ENCODE measurements at places on chromosomes 12 and 14.

DNA sequence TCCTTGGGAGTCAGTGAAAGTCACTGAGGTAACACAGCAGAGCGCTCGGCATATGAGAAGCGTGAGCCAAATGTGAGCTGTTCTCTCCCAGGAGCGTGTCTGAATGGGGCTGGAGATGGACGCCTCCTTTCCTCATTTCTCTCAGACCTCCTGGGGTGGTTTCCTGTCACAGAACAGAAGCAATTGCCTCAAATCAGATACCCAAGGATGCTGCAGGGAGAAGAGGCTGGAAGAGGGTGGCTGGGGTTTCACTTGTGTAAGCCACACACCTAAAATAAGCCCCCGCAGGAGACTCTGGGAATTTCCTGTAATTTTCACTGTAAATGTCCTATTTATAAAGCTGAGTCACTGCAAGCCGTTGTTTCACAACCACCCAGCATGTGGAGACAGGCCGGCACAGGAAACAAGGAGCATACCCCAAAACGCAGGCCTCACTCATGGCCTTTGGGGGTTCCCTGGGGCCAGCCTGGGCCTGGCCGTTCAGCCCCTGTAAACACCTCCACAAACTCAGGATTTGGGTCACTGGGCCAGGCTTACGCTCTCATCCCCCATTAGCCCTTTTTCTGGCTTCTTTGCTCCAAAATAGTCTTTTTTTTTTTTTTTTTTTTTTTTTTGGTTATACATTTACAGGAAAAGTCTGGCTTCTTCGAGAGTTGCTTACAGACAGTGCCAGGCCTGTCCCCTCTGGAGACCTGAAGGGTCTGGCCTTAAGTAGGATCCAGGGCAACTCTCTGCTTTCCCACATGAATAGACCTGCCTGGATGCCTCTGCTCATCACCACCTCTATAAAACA is 55.3 kb downstream of the VCPKMT start:
- DNase-seq = no peak

- no peak for DNase-seq
Observed at GRCh38 chr12:85920324-85920947, 46.3 kb downstream of the NTS start.

DNA sequence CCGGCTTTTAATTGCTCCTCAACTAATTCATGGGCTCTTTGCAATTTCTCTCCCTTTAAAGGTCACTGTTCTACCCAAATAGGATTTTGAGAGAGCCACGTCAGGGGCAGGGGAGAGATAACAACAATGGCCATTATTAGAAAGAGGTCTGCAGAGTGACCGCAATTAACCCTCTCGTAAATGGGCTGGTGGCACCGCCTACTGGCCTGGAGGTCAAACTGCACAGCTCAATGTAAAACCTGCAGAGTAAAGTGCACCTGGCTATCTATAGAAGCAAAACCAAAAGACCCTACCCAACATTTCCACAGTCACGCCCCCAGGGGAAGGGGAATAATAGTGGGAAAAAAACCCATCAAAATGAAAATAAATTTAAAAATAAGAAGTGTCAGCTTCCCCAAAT is 21.6 kb upstream of the CLEC4E start:
- DNase-seq = no peak

DNA sequence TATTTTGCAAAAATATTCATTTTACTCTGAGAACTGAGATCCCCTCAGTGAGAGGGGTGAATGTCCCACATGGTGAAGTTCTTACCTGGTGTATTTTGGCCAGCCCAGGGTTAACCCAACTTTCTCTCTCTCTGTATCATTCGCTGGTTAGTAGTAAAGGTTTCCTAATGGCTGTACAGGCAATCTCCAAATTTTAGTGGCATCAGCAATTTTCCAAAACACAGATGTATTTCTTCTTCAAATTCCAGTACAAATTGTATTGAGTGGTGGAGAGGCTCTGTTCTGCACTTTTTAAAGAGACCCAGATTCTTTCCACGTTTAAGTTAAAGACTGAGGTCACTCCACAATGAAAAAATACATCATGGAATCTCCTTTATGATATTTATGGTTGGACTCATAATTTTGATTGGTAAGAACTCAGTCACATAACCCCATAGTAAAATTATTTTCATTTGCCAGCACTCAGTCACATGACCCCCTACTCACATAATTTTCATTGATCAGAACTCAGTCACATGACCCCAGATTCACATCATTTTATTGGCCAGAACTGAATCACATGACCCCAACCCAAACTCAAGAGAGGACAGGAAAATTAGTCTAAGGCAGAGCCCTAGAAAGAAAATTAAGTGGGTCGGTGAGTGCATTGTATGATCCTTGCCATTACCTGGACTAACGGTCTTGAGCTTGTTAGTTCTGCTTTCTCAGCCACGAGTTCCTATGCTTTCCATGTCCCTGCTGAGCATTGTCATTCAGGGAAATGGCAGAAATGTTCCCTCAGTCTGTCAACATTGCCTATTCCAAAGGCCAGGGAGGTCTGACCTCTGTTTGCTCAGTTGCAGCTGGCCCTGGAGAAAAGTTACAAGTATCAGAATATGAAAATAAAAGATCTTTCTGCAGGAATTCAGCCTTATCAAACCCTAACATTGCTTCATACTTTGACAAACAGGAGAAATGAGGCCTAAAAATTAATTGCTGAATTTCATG is 1536.2 kb downstream of the AACS start:
- no peak for DNase-seq

DNA sequence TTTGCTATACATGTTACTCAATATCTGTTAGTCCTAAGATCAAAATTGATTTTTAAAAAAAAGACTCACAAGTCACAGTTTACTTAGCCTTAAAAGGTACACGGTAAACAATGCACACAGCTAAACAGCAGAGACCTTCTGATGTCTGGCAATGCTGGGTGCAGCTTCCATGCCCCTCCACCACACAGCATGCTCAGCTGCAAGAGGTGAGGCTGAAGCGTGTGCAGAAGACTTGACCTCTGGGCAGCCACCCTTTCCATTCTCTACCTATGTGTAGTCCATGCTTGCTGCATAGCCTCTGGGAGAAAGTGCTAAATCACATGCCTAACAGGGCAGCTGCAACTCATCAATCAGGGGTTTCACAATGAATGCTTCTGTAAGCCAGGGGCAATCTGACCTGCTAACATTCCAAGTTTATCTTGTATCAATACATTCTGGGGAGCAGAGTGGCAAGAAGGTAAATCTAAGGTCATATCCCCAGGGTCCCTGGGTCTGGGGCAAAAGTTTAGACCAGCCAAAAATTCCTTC is 44.5 kb upstream of the AMN1 start:
- DNase-seq = no peak

GRCh38 chr12:92974759-92975158 is 45.7 kb upstream of the EEA1 start:
- no peak for DNase-seq

GRCh38 chr12:49618576-49618975 is 4.8 kb upstream of the PRPF40B start:
- no peak for DNase-seq

All from substantia nigra (tissue), 51 donors.